ENCODE measurements at places on chromosomes 3 and 15.

GRCh38 chr3:29363110-29363509 lies 82.2 kb downstream of the RBMS3 start:
- DNase-seq: no peak

DNA sequence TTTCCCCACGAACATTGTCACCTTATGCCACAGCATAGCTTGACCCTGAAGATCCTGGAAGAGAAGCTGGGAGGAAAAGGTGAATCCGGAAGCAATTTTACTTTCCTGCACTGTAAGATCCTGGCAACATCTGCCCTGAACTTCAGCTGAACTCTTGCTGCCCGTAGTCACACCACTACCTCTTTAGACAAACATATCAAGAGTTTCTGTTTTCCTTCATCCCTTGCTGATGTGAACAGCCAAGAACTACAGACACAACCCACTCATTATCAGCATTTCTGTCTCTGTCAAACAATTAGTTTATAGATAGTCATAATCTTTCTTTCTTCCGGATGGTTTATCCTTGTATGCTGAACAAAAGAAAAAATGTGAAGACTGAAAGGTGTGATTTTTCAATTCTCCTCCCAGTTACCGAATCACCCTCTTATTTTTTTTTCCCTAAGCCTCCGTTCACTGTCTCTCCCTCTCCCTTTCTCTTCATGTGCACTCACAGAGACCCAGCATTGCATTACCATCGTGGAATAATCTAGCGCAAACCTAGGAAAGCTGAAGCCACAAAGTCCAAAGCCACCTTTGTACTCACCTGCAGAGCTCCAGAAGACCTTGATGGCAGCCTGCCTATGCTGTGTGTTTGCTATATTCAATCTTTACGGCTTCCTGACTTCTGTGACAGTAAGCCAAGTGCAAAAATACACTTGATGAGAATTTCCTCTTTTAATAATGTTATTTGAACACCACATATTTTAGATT lies 229.2 kb downstream of the CDIN1 start:
- DNase-seq: no peak

GRCh38 chr3:18238332-18238731 lies 186.8 kb downstream of the SATB1 start:
- no peak for DNase-seq

DNA sequence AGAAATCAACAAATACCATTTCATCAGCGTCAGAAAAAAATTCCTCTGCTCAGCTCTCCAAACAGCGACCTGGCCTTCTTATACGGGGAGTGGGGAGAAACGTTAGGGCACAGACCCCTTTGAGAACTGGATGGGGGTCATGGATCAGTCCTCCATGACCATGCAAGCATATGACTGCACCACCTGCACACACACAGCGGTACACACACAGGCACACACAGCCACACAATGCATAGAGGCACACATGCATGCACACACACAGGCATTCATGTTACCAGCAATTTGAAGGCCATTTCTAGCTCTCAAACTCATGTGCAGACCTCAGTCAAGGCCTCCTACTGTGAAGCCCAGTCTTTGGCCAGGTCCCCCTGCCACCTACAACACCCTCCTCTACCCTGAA lies 50.2 kb downstream of the SLC41A3 start:
- no peak for DNase-seq

DNA sequence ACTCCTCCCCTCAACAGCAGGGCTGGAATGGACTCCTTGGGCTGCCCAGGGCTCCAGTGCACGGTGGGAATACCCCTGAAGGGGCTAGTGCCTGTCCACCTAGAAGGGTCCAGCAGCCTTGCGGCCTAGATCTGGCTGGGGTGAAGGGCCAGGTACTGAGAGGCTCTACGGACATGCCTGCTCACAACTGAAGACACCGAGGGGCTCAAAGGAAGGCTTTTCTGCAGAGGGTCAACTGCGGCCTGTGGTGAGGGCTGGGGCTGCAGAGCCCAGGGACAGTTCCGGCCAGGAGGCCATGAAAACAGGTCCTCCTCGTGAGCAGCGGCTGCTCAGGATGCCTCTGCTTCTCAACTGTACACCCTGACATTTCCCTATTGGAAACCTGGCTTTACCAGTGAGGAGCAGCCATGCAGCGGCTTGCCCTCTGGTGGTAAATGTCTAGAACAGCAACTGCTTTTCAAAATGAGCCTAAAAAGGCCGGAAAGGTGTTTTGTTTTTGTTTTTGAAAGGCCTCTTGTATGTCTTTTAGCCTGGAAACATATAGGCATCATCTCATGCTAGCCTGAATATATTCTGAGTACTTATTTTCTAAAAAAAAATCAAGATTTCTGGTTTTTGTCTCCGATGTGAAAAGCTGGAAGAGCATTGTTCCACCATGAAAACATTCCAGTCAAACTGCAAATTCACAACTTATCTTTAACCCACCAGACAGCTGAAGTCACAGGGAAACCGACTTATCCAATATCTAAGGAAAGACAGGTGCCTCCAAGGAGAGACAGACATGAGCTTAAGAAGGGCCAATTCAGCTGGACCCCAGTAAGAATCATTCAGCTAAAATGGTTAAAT lies 163.4 kb downstream of the KLF13 start:
- peak; percentile 45 for DNase-seq

DNA sequence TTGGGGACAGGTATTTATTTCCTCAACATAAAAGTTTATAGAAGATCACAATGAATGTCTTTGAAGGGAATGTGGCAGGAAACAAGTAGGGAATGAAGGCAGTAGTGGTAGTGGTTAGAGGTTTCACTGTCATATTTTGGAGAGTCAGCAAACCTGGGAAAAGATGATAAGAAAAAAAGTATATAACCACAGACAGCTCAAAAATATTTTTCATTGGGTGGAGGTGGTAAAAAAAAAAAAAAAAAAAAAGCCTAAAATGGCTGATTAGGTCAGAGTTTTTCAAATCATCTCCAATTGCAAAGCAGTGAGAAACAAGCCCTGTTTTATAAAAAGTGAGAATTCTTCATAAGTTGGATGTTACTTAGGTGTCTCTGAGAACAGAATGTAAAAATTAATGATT lies 400.0 kb downstream of the LSAMP start:
- no peak for DNase-seq

GRCh38 chr15:78840661-78841375 lies 29.6 kb upstream of the ADAMTS7 start:
- no peak for DNase-seq

DNA sequence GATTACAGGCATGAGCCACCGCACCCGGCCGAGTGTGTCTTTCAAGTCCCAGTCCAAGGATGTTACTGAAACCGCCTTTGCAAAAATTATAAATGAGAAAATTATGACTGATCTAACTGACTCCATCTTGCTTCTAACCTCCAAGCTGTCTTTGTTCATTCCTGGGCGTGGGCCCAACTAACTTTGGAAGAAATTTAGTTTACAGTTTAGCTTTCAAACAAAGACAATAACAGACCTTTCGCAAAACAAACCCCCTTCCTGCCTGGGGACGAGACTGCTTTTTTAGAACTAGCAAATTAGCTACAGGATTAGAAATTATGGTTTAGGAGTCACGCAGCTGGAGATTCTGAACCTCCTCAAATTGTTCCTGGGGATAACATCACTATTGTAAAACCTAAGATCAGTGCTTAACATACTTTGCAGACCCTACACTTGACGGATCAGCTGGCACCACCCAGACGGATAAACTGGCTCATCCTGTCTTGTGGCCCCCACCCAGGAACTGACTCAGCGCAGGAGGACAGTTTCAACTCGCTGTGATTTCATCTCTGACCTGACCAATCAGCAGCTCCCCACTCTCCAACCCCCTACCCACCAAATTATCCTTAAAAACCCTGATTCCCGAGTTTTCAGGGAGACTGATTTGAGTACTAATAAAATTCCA lies 23.8 kb downstream of the NANOGP8 start:
- no peak for DNase-seq

DNA sequence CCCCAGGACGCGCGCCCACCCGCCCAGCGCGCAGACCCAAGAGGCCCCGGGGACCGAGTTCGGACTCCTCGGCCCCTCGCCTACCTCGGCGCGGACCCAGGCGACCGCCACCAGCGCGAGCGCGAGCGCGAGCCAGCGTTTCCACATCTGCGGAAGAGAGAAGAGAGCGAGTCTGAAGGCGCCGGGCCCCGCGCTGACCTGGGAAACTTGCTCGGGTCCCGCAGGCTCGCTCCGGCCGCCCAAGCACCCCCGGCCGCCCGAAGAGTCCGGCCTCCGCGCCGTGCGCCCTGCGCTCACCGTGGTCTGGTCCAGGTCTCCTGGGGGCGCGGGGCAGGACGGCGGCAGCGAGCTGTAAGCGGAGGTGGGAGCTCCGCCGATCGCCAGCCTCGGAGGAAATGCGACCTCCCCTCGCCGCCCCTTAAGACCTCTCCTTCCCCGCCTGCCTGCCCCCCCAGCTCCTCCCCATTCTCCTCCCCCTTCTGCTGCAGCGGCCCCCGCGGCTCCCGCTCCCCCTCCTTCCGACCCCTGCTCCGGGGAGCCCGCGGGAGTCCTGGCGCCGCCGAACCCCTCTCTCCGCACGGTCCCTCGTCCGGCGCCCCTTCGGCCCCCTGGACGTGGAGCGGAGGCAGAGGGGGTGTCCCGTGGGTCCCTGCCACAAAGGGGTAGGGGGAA lies at the start of gene FSTL1:
Gene FSTL1 (minus strand): TSS at position 393 of the 672 bp plus-strand sequence. CDS start 246 bp downstream, at position 147.
- DNase-seq: peak; percentile 25

DNA sequence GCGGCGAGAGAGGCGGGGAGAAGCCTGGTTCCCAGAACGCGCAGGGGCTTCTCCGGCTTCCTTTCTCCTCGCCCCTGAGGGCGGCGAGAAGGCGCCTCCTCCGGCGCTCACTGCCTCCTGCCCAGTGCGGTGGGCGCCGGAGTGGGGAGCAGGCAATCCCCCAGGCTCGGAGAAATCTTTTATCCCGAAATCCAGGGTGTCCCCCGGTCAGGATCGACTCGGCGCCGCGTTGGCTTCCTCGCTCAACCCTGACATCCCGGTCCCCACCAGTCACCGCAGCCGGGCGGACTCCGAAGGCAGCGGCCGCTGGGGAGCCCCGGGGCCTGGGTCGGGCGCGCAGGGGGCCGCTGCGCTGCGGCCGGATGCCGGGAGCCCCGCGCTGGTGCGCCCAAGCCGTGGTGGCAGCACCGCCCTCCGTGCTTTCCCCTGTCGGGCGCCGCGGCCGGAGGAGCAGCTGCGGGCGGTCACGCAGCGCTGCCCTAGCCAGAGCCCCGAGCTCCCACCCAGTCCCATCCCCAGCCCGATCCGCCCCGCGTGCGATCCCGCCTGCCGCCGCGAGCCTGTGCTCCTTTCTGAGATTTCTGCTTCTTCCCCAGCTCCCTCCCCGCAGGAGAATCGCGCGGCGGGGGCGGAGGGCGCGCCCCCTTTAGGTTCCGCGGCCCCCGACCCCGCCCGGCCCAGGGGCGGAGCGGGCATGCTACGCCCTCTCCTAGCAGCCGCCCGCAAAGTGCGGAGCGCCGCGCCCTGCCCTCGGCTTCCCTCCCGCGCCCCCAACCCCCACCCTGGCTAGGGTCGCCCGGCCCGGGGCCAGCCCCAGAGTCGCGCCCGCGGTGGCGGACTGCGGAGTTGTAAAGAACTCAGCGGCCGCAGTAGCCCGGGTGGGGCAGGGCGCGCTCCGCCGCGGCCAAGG lies 683 bp upstream of the CACNA2D3 start:
- no peak for DNase-seq

GRCh38 chr15:26232691-26233090 lies 369.6 kb upstream of the ATP10A start:
- DNase-seq: no peak

DNA sequence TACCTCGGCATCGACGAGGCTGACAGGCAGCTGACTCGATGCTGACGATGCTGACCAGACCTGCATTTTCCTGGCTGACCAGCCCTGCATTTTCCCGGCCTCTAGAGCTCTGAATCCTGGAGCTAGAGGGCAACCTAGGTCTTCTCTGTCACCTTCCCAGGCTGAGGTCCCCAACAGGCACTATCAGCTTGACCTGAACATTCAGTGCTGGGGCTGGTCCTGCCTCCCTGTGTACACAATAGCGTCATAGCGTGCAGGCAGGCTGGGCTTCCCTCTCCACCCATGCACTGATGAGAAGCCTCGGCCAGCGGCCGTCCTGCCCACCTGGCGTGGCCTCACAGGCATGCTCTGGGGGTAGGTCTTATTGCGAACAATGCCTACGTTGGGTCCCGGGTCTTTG lies 62.3 kb upstream of the SNRPA1 start:
- DNase-seq: no peak

- DNase-seq: no peak
Observed at GRCh38 chr15:31606931-31607497, 280.4 kb downstream of the KLF13 start.

- DNase-seq: no peak
Observed at GRCh38 chr15:77557144-77557543, 75.6 kb downstream of the LINGO1 start.

DNA sequence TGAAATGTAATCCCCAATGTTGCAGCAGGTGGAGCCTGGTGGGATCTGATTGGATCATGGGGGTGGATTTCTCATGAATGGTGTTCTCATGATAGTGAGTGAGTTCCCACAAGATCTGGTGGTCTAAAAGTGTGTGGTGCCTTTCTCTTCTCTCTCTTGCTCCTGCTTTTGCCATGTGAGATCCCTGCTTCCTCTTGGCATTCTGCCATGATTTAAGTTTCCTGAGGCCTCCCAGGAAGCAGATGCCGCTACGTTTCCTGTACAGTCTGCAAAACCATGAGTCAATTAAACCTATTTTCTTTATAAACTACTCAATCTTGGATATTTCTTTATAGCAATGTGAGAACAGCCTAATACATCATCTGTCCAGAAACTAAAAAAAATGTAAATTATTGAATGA lies 298.3 kb downstream of the MEX3B start:
- DNase-seq: no peak

GRCh38 chr15:58393241-58393662 lies 38.5 kb upstream of the LIPC start:
- no peak for DNase-seq

DNA sequence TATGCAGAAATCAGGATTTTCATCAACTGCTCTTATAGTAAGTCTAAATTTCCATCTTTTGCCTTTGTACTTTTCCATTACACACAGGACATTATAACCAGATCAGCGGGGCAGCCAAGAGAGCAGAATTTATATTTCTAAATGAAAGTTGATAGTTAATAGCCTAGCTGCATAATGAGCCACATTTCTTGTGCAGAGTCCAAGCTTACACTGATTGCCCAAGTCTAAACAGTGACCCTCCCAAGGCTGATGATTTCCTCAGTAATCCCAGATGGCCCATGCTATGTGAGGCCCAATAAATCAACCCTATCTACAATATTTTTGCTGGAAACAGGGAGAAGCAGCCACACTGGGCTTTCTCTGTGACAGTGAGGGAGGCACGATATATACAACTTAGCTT lies 475.8 kb upstream of the KCNMB2 start:
- DNase-seq: no peak

- DNase-seq: no peak
Observed at GRCh38 chr3:183802989-183803388, 22.4 kb downstream of the MAP6D1 start.
